Left cardiac atrium (tissue), 4 donors: ENCODE measurements at places on chromosomes 5 and 9. TPM values are rescaled to one million over a fixed set of nuclear protein-coding genes. Genes with fewer than 3 reads are reported as not detected.

PCDHB11 gene
- total RNA-seq: 1.8 TPM

LCN12 gene
- 7.0 TPM for total RNA-seq

SPATA31E1 gene
- total RNA-seq: not detected

FOXD4 gene
- total RNA-seq: not detected

NUDT2 gene
- total RNA-seq: 22.4 TPM

SPATA31A3 gene
- not detected for total RNA-seq

SLC34A1 gene
- not detected for total RNA-seq

LTC4S gene
- 16.1 TPM for total RNA-seq

TMC1 gene
- total RNA-seq: 0.27 TPM

FREM1 gene
- total RNA-seq: 7.7 TPM

PCDHA1 gene
- total RNA-seq: not detected

PCDHAC1 gene
- total RNA-seq: 1.0 TPM

FANCG gene
- 3.7 TPM for total RNA-seq

SKIC3 gene
- total RNA-seq: 56.7 TPM

KIF24 gene
- total RNA-seq: 0.59 TPM

PCDHB4 gene
- 1.6 TPM for total RNA-seq

TMEM174 gene
- not detected for total RNA-seq

LCN9 gene
- total RNA-seq: not detected

SLCO6A1 gene
- total RNA-seq: not detected

CATSPER3 gene
- 0.31 TPM for total RNA-seq

GTF2H2C gene
- 14.6 TPM for total RNA-seq

IL5 gene
- total RNA-seq: not detected
